T-helper 9 cell (primary cell): ENCODE measurements at places on chromosomes 5 and 9.

GRCh38 chr9:37801959-37802711 is 1.5 kb downstream of the DCAF10 start:
- DNase-seq = no peak

DNA sequence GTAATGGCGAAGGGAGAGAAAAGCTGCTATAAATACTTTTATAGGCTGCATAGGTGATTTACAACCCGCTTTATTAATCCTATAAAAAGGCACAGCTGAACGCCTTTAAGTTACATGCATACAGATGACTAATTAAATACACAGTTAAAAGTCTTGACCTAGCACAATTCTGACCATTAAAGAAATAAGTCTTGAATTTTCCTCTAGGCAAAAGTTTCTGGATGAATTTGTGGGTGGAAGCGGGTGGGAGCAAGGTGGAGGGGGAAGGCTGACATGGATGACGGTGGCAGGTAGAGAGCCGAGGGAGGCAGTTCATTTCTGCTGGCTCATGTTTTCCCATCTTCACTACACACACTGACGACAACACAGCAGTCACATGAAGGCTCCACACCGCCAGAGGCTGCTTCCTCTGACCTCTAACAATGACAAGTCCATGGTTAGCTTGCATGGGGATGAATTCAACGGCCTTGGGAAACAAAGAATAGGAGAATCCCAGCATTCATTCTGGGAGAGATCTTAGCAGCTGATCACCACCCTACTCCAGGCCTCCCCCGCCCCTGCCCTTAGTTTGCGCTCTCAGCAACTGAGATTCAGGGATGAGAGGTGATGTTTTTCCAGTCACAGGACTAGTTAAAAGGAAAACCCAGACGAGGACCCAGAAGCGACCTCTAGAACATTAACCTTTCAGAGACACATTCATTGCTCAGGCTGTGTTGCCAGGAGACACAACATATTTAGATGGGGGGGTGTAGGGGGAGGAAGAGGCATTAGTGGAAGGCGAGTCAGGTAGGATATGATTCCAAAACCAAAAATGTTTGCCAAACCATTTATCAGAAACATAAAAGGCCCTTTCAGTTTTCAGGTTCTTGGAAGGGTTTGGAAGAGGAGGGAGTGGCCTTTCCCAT is 329.3 kb downstream of the PIK3R1 start:
- DNase-seq = no peak

GRCh38 chr9:27003426-27004077 is 1.9 kb downstream of the LRRC19 start:
- no peak for DNase-seq

DNA sequence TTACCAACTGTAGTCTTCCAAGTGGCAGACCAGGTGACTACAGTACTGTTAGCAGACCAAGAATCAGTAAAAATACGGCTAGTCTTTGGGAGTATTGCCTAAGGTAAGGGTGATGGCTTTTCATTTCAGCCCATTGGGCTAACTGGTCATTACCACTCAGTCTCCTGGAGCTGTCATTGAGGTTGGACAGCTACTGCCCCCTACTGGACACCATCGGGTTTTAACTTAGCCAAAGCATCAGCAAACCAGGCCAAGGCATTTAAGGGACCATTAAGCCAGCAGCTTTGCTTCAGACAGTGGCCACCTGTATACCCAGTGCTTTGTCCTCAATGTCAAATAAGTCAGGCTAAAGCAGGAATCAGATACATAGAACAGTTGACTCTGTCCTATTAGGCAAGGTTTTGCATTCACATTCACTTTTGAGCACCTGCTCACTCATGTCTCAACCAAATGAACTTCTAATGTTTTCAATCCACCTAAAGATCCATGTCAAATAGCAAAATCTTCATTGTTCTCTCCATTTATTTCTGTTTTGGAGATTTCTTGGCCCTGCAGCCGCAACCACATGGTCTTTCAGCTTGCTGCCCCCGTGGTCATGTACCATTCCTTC is 117.2 kb downstream of the INVS start:
- DNase-seq = peak; percentile 47

GRCh38 chr5:95731571-95732554 is 727 bp downstream of the RHOBTB3 start:
- peak; percentile 7 for DNase-seq

DNA sequence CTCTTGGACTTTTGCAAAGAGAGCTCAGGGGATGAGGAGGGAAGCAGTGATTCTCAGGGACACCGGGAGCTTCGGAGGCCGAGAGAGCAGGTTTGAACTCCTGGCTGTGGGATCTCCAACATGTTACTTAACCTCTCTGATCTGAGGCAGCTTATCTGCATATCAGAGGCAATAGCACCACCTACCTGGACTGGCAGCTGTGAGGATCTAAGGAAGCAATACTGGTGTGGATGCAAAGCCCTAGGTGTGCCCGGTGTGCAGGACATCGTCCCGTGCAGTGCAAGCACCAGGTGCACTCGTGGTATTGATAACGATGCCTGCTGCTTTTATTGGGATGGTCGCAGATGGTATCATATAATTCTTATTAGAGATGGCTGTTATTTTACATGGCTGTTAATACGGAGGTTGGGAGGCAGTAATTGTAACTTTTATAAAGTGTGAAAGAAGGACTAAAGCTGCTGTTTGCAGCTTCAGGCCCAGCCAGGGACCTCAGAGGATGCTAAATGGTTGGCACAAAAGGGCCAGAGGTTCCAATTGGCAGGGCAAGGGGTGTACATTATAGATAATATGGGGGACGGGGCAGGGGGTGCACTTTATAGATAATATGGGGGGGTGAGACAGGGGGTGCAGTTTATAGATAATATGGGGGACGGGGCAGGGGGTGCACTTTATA is 14.9 kb downstream of the COL5A1 start:
- no peak for DNase-seq

- DNase-seq = no peak
Observed at GRCh38 chr5:102902135-102902448, 147.0 kb downstream of the PAM start.

DNA sequence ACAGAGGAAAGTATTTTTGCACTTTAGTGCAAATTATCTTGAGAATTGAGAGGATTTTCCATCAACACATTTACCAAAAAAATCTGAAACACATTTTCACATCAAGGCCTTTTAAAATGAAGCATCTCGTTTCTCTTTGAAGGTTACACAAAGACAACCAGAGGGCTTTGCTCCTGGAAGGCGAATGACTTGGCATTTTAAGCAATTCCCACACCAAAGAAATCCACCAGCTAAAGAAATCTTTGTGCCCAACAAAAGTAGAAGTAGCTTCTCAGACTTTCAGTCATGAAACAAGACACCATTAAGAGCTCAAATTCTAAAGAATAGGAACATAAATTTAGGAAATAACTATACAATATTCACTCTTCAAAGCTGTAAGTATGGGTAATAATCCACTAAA is 59.9 kb downstream of the HABP4 start:
- no peak for DNase-seq

DNA sequence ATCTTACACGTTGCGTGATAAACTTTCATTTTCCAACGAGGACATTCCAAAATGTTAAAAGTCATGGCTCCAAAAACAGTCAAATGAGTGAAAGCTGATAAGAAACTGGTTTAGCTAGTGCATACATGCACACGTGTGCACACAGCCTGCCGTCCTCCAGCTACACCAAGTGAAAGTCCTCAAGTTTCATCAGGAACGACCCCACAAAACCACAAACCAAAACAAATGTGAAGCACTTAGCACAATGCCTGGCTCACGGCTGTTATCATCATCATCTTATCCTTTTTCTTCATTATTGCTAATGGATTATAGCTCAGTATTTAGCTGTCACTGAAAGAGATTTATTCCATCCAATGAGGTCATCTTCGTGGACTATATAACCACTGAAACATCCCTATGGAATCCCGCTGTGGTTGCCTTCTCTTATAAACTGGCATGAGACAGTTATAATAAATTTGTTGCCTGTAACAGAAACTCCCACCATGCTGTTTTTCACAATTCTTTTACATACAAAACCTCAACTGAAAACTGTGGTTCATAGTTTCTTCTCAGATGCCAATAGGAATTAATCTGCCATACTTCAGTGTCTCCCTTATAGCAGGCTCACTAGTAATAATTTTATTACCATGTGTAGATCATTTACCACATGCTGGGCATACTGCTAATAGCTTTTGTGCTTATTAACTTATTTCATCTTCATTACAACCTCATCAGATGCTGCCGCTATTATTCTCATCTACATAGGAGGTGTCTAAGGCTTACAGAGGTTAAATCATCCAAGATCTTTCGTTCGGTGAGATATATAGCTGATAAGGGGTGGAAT is 56.1 kb downstream of the SAXO1 start:
- no peak for DNase-seq

GRCh38 chr9:114518599-114519022 is 13.3 kb upstream of the WHRN start:
- no peak for DNase-seq
